SHP77 treated with DMSO at 0.1 percent for 48 hours (cell line): ENCODE measurements at places on chromosomes 7 and 10.

- no peak for DNase-seq
Measured at GRCh38 chr7:28036696-28037095, 143.9 kb downstream of the JAZF1 start.

GRCh38 chr10:4351723-4352413, 474.1 kb upstream of the AKR1E2 start:
- DNase-seq = no peak

GRCh38 chr10:51121861-51122260, 47.6 kb downstream of the PRKG1 start:
- no peak for DNase-seq

DNA sequence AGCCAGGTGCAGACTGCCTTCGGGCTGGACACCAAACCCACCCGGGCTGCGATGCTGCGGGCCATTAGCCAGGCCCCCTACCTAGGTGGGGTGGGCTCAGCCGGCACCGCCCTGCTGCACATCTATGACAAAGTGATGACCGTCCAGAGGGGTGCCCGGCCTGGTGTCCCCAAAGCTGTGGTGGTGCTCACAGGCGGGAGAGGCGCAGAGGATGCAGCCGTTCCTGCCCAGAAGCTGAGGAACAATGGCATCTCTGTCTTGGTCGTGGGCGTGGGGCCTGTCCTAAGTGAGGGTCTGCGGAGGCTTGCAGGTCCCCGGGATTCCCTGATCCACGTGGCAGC, 50.0 kb downstream of the VWA2 start:
- no peak for DNase-seq

DNA sequence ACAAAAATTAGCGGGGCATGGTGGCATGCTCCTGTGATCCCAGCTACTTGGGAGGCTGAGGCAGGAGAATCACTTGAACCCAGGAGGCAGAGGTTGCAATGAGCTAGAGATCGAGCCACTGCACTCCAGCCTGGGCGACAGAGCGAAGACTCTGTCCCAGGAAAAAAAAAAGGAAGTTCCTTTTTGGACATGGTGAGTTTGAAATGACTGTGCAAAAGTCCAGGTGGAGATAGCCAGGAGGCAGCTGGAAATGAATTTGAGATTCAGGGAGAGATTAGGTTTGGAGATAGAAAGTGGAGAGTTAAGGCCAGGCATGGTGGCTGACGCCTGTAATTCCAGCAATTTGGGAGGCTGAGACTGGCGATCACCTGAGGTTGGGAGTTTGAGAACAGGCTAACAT, 139.1 kb downstream of the MARCHF5 start:
- no peak for DNase-seq

DNA sequence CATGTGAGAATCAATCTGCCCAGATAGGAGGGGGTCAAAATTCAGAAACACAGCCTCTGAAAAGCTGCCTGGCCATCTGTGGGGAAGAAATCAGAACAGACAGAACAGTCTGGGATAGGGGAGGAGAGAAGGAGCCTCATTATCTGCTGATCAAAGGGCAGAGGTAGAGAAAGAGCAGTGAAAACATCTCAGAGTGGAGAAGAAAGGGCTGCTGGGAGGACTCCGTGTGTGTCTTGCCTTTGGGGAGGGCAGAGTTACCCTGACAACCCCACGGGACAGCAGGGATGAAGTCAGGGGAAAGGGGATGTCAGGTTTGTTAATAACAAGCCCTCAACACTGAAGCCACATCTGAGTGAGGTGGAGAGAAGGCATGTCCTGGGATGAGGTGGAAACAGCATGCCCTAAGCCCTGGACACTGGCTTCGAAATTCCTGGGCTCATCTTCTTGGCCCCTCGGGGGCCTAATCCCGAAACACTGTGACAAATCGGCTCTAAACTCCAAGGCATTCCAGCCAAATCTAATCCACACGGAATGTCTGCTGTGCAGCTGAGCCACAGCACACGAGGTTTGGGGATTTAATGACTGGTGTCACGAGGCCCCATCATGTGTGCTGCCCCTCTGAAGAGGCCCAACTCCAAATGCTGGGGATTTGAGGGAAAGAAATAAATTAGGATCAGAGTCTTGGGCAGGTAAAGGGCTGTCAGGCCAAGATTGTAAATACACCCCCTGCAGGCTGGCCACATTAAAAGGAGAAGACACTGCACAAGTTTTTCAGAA, 82.8 kb upstream of the FGFR2 start:
- no peak for DNase-seq

GRCh38 chr10:129046962-129047361, 420.1 kb upstream of the MGMT start:
- DNase-seq = no peak

DNA sequence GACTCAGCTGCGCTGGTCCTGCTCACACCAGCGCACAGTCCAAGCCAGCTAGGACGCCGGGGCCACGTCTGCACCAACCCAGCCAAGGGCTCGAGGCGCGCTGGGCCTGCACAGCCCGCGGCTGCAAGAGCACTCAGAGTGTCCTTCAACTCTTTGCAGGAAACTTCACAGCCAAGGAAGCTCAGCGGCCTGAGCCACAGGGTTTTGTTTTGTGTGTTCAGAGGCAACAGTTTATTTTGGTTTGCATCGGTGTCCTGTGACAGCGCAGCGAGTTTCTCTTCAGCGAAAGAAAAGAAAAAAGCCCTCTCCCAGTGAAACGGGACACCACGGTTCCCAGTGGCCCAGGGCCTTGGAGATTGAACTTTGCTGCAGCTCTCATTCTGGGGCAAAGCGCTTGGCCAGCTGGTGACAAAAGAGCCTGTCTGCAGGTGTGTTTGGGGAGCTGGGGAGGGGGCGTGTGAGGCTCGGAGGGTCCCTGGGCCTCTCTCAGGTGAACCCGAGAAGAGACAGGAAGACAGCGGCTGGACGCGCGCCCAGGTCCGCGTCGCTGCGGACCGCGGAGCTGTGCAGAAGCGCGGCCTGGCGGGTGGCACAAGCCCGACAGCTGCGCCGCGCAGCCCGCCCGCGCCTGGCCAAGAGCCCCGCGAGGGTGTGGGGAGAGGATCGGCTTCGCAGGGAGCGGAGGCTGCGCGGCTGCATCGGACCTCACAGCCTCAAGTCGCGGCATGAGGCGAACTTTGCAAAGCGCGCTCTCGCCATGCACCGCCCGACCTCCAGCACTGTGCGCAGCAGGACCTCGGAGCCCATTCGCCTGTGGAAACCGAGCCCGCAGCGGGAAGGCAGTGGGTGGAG, 922 bp downstream of the CXCL12 start:
- DNase-seq = no peak

- no peak for DNase-seq
Measured at GRCh38 chr10:130169136-130169859, 33.1 kb downstream of the GLRX3 start.
